ENCODE measurements at places on chromosomes 2 and 18.

- no peak for DNase-seq
These were observed 49.0 kb upstream of the RAB6C start for GRCh38 chr2:129930451-129930850.

GRCh38 chr2:122139739-122140420, 384.4 kb downstream of the TSN start:
- DNase-seq = no peak

DNA sequence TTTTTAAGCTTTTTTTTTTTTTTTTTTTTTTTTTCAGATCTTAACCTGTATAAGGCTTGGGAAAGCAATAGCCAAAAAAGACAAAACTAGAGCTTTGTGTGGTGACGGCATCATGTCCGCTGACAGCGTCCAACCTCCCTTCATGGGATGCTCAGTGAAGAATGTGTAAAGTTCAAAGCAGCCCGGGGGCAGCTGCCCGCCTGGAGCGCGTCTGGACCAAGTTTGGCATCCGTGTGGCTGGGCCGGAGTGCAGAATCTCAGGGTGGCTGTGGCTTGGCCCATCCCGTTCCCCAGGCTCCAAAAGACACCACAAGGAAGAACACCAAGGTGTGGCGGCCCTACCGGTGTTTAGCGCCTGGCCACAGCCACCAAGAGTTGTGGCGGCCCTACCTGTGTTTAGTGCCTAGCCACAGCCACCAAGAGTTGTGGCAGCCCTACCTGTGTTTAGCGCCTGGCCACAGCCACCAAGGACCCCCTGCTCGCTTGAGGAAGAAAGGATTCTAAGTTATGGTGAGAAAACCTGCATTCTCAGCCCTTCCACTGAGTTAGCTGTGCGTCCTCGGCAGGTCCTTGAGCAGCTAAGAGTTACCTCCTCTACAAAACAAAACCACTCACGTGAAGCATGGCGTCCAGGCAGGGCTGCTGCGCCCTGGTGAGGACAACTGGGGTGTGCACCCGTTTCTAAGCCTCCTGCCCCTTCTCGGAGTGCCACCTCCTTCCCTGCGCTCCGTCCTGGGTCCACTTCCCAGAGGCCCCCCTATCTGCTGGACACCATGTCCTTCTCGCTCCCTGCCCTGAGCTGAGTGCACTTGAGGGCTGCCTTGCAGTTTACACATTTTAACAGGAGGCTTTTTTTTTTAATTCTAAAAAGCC, 103.6 kb upstream of the SALL3 start:
- no peak for DNase-seq

DNA sequence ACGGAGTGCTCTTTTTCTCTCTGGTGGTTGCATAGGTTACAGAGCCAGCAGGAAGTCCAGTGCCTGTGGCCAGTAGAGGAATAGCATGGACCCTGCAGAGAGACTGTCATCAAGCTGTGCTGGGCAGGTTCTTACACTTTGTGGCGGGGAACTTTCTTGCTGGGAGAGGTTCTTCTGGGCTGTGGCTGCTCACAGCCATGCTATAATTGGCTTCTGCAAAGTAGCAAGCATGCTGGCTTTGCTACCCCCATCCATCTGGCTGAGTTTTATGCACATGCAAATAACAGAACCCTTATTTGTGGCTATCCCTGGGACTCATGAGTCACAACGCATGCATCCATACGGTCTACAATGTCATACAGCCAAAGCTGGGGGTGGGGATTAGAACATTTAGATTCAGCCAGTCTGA, 68.9 kb downstream of the PLCL1 start:
- DNase-seq = no peak

- DNase-seq = no peak
These were observed 130.6 kb downstream of the TSN start for GRCh38 chr2:121886059-121886458.

- DNase-seq = no peak
These were observed 146.6 kb downstream of the SMAD7 start for GRCh38 chr18:48803951-48804855.

DNA sequence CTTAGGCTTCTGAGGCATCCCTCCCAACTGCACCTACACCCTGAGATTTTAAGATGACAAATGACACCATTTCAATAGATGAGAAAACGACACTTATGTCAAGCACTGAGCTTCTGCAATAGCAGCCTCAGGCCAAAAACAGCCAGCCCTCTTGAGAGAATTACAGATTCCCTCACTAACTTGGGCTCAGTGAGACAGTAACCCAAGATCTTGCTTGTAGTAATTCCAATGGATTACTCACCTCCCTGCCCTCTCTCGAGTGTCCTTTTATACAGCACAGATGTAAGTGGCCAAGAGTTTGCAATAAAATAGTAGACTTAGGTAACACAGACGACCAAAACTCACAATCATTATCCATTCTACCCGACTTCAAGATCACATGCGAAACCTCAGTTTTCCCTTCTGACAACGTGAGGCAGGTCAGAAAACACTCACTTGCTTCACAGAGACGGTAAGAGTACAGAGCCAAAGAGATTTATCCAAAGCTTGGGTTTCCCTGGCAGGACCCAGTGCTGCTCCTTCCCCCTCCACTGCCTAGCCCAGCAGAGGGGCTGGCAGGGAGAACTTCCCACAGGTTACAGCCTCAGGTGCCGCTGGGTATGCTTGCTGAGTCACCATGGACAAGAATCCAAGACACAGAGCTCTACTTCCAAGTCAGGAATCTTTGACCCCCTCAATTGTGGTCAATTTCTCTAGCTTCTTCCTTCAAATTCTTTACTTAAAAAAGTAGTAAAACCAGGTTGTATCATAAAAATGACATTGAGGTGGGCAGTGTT, 181.4 kb downstream of the MYO5B start:
- no peak for DNase-seq

- DNase-seq = no peak
These were observed 729.5 kb upstream of the SLC39A10 start for GRCh38 chr2:194927489-194927888.

- no peak for DNase-seq
These were observed 63.9 kb upstream of the ACVR1 start for GRCh38 chr2:157940024-157940423.

DNA sequence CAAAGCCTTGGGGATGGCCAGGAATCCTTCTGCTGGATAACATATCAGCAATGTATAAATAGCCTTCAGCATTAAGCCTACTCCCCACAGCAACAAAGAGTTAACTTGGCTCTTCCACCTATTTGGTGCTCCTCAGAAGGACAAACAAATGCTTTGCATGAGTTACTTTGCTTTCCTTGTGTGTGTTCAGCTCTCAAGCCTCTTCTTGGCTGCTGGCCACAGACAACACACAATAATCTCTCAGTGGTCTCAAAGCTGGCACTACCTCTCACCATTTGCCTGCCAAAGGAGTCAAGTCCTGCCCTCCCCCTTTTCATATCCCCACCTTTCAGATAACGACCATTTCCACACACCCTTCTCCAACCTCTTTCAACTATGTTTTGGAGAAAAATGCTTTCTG, 17.5 kb downstream of the FTCDNL1 start:
- DNase-seq = no peak

DNA sequence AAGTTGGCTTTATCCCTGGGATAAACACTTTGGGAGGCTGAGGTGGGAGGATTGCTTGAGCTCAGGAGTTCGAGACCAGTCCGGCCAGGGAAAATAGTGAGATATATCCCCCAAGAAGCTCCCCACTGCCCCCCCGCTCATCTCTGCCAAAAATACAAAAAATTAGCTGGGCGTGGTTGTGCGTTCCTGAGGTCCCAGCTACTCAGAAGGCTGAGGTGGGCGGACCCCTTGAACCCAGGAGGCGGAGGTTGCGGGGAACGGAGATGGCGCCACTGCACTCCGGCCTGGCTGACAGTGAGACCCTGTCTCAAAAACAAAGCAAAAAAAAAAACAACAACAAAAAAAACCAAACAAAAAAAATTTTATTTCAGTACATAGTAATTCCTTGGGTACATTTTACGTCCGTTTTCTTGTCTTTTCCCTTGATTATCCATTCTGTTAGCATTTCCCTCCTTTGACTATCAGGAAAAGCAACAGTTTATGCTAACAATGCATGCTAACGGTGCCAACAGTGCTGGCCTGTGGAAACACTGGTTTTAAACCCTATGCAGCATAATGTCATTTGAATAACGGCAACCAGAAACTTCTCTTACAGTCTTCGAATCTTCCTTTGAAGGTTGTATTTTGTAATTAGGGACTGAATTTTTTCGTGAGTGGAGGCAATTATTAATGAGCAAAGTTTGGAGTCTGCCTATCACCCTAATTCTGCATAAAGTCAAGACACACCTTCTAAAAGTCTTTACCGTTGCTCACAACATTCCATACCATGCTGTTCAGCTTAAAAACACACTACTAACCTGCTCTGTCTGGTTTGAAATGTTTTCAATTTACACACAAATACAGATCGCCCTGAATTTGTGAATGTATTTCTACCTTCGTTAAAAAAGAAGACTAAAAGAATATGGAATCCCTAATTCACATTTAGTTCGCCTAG, 721 bp upstream of the MIB1 start:
- DNase-seq = no peak

- DNase-seq = no peak
These were observed 171.2 kb upstream of the NCK2 start for GRCh38 chr2:105573490-105573889.

DNA sequence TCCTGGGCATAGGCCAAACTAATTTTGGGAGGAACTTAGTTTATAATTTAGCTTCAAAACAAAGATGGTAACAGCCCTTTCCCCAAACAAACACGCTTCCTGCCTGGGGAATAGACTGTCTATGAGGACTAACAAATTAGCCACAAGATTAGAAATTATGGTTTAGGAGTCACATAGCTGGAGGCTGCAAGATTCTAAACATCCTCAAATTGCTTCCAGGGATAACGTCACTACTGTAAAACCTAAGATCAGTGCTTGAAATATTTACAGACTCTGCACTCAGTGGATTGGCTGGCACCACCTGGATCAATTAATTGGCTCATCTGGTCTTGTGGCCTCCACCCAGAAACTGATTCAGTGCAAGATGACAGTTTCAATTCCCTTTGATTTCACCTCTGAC, 118.0 kb upstream of the TACR1 start:
- DNase-seq = no peak

DNA sequence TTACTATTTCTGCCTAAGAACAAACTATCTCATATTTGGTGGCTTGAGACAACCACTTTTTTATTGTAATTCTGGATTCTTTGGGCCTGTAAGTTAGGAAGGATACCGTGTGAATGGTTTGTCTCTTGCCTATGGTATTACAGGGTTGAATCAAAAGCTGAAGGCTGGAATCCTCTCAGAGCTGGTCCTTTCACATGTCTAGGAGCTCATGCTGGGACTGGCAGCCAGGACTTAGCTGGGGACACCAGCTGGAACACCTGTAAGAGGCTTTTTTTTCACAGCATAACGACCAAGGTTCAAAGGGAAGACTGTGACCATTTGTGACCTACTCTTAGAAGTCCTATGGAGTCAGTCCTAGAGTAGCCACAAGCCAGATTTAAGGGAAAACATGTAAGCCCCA, 226.3 kb downstream of the ZNF804A start:
- DNase-seq = no peak

DNA sequence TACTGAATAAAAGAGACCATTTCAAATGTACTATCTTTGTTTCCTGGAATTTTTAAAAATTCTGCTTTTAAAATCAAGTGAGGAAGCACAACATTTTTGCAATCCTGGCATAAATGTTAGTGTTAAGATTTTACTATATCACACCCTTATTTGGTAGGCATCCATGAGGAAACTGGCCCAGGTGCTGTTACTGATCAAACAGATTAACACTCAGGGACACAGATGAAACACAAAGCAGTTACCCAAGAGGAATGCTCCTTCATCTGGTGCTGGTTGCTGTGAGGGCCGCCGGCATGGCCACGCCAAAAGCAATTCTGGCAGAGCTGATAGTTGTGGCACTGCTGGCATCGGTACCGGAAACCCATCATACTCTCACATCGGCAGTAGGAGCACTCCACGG, 96.8 kb downstream of the DTNB start:
- no peak for DNase-seq

GRCh38 chr18:35282353-35282752, 7.7 kb downstream of the ZSCAN30 start:
- DNase-seq = no peak

- no peak for DNase-seq
These were observed 44.2 kb downstream of the PROC start for GRCh38 chr2:127462461-127462860.

DNA sequence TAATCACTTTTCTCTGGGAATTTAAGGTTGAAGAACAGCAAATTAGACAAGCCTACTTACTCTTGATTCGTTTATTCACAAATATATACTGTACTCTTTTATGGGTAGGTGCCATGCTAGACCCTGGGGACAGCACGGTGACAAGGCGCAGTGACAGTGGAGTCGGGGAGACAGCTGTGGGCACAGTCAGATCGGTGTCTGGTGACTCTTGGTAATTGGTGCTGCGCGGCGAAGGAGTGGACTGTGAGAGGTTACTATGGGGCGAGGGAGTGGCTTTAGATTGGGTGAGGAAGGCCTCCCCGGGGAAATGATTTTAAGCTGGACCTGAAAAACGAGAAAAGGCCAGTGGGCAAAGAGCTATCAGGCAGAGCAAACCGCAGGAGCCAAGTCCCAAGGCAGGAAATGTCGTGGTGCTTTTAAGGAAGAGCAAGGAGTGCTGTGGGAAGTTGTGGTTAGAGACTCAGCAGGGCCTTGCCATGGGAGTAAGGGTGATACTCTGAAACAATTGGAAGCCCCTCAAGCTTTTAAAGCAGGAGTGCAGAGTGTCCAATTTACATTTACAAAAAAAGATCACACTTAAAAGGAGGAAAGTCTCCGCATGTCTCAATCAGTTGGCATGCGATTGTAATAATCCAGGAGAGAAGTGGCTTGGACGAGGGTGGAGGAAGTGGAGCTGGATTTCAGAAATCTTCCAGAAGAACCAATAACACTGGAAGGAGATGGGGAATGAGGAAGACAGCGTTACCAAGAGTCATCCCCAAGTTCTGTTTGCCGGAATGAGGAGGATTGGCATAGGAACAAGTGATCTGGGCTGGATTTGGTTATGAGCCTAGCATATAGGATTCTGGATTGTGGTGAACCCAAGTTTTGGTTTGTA, 36.1 kb upstream of the TXNDC2 start:
- DNase-seq = no peak

- DNase-seq = no peak
These were observed 79.0 kb downstream of the CIB4 start for GRCh38 chr2:26561918-26562810.

DNA sequence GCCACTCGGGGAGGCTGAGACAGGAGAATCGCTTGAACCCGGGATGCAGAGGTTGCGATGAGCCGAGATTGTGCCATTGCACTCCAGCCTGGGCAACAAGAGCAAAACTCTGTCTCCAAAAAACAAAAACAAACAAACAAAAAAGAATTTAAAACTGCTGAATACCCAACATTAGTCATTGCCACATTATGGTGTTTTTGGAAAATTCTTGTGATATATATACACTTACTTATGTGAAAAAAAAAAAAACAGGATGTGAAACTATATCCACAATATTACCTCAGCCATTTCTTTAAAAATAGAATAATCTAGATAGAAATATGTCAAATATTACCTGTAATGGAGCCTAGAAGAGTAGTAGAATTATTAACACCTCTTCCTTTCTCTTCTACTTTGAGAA, 288.3 kb upstream of the FN1 start:
- no peak for DNase-seq

DNA sequence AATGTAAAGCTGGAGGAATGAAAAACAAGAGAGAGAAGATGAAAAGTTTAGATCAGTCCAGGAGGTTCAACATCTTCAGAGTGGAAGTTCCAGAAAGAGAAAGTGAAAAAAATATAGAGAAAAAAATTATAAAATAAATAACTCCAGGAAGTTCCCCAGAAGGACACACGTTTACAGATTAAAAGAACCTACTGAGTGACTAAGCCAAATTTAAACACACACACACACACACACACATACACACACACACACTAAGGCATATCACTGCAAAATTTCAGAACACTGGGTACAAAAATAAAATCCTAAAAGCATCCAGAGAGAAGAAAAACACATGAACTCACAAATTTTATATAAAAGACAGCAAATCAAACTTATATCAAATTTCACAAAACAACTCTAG, 85.9 kb upstream of the PMAIP1 start:
- DNase-seq = no peak

All from effector memory CD4-positive, alpha-beta T cell (primary cell).